ENCODE measurements at places on chromosomes 16 and 17. TPM values are rescaled to one million over a fixed set of nuclear protein-coding genes. Genes with fewer than 3 reads are reported as not detected.

Gene DNAAF1
- total RNA-seq, result 0.14 TPM

Gene NPIPB8
- not detected for total RNA-seq

Gene CES1
- total RNA-seq, result 29.1 TPM

Gene PRR29
- total RNA-seq, result not detected

Gene PIRT
- not detected for total RNA-seq

Gene ABAT
- 14.5 TPM for total RNA-seq

Gene HSD17B2
- total RNA-seq, result not detected

Gene CASKIN1
- 4.0 TPM for total RNA-seq

Gene SLC47A1
- 12.9 TPM for total RNA-seq

Gene CCR7
- not detected for total RNA-seq

Gene ZNRF1
- total RNA-seq, result 22.3 TPM

Gene CBX8
- total RNA-seq, result 7.5 TPM
